ENCODE measurements at places on chromosomes 3 and 15.

GRCh38 chr3:52874864-52875587, 22.3 kb downstream of the STIMATE start:
- DNase-seq: no peak

DNA sequence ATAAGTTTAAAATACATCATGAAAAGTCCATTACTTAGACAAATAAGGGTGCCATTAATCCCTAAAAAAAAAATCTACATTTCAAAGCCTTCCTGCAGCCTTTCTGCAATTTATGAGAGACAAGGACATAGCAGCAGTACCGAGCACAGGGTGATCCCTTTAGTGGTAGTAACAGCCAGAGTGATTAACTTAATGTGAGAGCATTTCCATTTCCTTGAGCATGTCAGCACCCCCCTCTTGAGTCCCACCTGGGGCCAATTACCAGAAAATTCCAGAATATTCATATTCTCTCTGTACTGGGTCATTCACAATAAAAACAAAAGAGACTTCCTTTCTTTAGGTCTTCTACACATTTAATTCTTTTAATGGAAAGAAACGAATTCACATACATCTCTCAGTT, 546.9 kb upstream of the CCDC54 start:
- DNase-seq: no peak

DNA sequence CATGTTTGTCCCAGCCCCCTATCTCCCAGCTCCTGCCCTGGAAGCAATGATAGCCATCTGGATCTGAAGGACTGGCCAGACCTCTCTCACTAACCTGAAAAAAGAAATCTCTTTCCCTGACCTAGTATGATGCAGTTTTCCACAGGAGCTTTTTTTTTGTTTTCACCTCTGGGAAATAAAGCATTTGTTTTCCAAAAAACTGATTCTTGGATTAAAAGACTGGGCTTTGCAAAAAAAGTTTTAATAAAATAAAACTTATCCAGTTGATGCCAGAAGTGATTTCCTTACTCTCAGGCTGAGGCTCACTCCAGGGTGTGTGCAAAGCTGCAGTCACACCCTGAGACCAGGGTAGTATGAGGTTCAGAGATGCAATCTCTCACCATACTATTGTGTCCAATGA, 104.0 kb downstream of the RYK start:
- no peak for DNase-seq

DNA sequence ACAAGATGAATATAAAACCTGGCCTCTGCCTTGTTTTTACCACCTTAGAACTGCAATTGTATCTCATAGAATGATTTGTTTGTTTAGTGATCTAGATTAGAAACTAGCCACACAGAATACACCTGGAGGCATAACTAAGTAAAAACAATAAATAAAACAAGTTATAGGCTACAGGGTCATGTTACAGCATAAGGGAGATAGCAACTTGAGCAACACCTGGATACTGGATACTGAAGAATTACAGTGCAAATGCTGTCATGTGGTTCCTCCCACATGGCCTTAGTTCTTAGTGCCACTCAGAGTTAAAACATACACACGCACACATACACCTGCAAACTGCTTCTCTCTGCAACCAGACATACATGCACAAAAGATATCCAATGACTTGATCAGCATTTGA, 563.4 kb upstream of the DPPA4 start:
- no peak for DNase-seq

DNA sequence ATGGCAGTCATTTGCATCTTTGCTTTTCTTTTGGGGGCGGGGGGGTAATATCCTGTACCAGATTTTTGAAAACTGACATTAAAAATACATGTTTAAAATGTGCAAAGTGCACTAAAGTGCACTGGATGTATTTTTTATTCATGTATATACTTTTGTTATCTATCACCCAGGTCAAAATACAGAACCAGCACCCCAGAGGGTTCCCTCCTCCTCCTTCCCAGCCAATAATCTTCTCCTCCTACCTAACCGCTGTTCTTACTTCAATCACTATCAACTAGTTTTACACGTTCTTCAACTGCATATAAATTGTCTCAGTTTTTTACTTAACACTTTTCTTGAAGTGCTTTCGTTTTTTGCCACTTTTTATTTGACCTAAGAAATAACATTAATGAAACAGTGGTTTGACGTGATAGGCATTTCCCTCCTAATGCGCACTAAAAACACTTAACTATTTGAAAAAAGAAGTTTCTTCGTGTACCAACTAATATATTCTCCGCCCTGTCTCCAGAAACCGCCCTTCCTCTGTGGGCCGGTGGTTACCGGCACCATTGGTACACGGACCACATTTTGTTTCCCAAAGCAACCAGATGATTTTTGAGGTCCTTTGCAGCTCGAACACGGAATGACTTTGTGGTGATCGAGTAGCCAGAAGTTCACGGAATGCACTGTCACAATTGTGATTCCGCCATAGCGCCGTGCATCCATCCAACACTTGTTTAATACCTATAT, 836 bp upstream of the AKAP13 start:
- no peak for DNase-seq

GRCh38 chr3:61715886-61716527, 154.6 kb downstream of the PTPRG start:
- DNase-seq: no peak

DNA sequence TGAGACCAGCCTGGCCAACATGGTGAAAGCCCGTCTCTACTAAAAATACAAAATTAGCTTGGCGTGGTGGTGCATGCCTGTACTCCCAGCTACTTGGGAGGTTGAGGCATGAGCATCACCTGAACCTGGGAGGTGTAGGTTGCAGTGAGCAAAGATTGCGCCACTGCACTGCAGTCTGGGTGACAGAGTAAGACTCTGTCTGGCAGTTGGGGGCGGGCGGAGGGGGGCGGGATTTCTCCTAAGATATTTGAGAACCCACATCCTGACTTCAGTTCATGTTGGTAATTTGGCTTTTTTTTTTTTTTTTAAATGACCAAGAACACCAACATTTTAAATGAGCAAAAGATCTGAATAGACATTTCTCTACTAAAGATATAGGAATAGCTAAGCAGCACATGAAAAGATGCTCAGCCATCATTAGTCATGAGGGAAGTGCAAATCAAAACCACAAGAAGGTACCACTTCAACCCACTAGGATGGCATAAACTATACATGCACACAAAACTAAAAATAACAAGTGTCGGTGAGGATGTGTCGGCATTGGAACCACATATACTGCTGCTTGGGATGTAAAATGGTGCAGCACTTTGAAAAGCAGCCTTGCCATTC, 75.6 kb upstream of the LMOD3 start:
- DNase-seq: no peak

GRCh38 chr15:71055461-71055860, 59.8 kb upstream of the THSD4 start:
- no peak for DNase-seq

DNA sequence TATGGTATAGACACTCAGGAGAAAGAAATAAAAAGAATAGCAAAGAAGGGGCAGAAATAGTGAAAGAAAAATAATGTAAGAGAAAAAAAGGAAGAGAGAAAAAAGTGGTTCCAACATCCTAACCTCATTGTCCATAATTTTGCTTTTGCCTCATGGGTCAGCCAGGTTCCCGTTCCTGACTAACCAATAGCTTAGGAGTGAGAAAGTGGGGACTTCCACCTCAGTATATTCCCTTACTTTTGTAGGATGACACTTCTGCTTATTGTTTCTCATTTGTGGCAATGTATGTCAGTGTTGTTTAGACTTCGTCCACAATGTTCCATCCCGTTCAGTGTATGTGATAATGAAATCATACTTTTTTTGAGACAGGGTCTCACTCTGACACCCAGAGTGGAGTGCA, 9.3 kb upstream of the SLC12A8 start:
- no peak for DNase-seq

DNA sequence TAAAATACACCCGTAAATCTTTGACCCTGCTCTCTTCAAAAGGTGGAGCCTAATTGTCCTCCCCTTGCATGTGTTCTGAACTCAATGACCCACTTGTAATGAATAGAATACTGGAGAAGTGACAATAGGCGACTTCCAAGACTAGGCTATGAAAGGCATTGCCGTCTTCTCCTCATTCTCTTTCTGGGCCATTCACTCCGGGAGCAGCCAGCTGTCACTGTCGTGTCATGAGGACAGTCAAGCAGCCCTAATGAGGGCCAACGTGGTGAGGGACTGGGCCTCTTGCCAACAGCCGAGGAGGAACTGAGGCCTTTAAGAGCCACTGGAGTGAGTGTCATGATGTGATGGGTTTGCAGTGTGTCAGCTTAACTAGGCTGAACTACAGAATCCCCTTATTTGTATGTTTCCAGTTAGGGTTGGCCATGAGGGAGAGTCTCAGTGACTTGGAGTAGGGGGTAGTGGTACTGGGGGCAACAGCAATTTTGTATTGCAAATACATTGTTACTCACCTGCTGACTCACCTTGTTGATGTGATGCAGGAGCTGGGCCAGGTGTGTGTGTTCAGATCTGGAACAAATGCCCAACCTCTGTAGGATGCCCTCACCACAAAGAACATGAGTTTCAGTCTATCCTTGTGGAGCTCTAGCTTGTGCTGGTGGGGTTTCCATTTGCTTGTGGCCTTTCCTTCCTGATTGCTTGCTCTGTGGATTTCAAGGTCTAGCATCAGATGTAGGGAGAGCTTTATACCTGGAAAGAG, 188.5 kb upstream of the PROK2 start:
- DNase-seq: no peak

GRCh38 chr3:182704926-182705325, 88.4 kb upstream of the ATP11B start:
- DNase-seq: no peak

- DNase-seq: no peak
Observed at GRCh38 chr3:123520656-123521055, 64.2 kb downstream of the HACD2 start.

- DNase-seq: no peak
Observed at GRCh38 chr15:100901296-100901695, 17.9 kb upstream of the LRRK1 start.

GRCh38 chr3:133956353-133956752, 60.7 kb upstream of the RAB6B start:
- no peak for DNase-seq

GRCh38 chr15:63970621-63971426, 75.5 kb downstream of the DAPK2 start:
- DNase-seq: peak; percentile 80

DNA sequence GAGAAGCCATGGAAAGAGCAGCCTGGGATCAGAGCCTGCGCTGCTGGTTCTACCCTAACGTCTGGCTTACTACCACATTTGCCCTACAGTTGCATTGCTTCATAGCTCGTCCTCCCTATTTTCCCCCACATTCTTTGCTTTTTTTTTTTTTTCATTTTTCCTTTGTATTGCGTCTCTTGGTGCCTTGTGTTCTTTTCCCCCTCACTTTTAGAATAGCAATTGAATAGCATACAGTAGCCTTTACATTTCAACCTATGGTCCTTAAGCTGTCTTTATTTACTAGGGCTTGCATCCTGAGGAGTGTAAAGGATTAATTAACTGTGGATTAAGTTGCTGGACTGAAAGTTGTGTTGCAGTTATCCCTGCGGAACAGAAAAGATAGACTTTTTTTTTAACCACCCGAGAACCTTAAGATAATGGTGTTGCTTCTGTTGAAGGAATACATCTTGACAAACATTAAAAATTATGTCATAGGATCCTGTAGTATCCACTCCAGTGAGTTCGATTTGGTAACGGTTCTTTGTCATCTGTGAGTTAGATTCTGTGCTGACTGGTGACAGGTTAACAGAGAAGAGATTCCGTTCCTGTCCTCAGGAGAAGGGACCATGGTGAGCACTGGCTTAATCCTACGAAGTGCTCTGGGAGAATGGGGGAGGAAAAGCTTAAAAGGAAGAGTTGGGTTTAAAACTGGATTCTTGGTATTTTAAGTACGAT, 417.4 kb upstream of the NAALADL2 start:
- DNase-seq: no peak

DNA sequence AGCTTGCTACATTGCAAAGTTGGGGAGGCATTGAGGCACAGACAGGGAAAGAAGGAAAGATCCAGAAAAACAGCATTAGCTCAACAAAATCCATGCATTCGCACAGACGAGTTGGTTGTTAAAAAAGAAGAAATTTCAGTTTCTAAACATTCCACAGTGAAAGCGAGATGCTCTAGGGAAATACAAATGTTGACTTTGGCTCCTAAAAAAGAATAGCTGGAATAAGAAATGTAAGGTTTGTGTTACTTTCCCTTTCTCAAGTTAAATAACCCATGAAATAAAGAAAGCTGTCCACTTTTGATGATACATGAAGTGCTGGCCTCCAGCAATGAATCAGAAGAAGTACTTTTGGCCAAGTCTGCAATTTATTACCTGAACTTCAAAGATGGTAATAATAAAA, 465.1 kb downstream of the ERC2 start:
- DNase-seq: no peak

- no peak for DNase-seq
Observed at GRCh38 chr3:10992017-10992942, at the start of gene SLC6A1. SLC6A1 (plus strand) TSS chr3:10992748; CDS start chr3:11017212, 24,464 bp downstream.

DNA sequence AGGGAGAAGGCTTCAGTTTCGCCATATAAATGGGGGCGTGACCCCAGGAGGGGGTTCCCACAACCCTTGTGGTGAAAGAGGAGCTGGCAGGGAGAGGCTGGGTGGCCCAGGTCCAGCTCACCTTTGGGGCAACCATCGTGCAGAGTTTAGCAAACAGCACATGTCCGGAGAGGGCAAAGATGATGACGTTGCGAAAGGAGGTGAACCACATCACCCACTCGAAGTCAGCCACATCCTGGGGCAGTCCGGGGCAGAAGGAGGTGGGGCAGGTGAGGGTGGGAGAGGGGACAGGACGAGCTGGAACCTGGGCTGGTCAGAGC, 3.7 kb downstream of the HHATL start:
- DNase-seq: peak; percentile 35

DNA sequence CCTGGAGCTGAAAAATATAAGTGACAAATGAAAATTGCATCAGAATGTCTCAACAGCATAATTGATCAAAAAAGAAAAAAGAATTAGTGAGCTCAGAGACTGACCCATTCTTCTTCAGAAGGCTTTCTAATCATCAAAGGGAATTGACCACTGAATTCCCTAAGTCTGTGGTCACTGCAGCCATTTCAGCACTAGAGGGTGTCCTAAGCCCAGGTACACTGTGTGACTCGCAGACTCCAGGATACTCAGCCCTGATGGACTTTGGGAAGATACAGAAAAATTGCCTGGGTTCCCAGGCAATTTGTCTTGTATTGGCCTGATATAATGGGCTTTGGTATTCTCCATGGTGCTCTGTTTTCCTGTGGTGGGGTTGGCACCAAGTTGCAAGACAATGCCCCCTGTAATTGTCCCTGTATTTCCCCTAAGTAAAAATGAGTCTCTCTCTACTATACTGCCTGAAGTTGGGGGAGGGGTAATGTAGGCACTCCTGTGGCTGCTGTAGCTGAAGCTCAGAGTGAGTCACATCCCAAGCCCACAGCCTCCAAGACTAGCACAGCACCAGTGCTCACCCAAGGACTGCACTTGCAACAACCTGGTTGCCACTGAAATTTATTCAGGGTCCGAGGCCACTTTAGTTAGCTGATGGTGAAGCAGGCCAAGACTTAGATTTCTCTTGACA, 256.0 kb upstream of the STAC start:
- DNase-seq: no peak

GRCh38 chr15:41926185-41927056, 32.6 kb upstream of the SPTBN5 start:
- no peak for DNase-seq

GRCh38 chr15:52326756-52327155, 31.2 kb upstream of the MYO5C start:
- no peak for DNase-seq

GRCh38 chr3:110932567-110932966, 139.0 kb upstream of the NECTIN3 start:
- no peak for DNase-seq

GRCh38 chr15:84631706-84632272, 22.3 kb downstream of the WDR73 start:
- no peak for DNase-seq
